SJCRH30 (cell line): ENCODE measurements at places on chromosomes 5 and 9. TPM values are rescaled to one million over a fixed set of nuclear protein-coding genes. Genes with fewer than 3 reads are reported as not detected.

PPIC gene
- total RNA-seq: 13.9 and 16.5 TPM in 2 replicates

- no peak overlapping the region for H3K4me3 ChIP-seq
- peaks cover 2% of the 10 kb centered on the region; the same call in 1 of the 2 replicates for H3K4me1 ChIP-seq
- H3K27ac ChIP-seq: no peak overlapping the region
Measured at GRCh38 chr5:11785771-11786352, 118.4 kb downstream of the CTNND2 start.

DNA sequence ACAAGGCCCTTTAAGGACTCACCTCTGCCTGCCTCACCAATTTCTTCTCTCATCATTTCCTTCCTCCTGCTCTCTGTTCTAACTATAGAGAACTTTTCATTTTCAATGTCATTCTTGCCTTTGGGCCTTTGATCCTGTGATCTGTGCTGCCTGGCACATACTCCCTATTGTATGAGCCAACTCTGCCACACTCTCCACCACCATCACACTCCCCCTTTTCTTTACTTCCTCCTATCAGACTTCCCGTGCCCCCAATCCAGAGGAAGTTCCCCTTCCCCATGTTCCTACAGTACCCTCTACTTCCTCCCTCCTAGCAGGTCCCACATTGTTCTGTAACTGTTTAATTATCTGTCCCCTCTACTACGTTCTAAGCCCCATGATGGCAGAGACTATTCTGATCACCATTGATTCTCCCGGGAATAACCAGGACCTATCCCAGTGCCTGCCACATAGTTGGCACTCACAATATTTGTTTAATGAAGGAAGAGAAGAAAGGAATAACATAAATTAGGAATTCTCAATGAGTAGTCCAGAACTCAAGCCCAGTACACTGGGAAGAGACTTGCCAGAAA, 27.5 kb downstream of the ADAM19 start:
- no peaks in the 10 kb centered on the region for H3K27me3 ChIP-seq
- peaks cover 35% of the 10 kb centered on the region for H3K36me3 ChIP-seq
- no peak overlapping the region for H3K27ac ChIP-seq
- H3K4me3 ChIP-seq: no peak overlapping the region
- no peak for DNase-seq

- DNase-seq: no peak
- no peak overlapping the region for H3K4me3 ChIP-seq
- H3K36me3 ChIP-seq: no peaks in the 10 kb centered on the region
- no peaks in the 10 kb centered on the region for H3K4me1 ChIP-seq
Measured at GRCh38 chr9:97506306-97506705, 4.8 kb downstream of the TMOD1 start.
